ENCODE measurements at places on chromosomes 4 and X.

- DNase-seq = no peak
Measured at GRCh38 chrX:9947131-9947794, 19.9 kb upstream of the CLDN34 start.

GRCh38 chrX:134171661-134172587 lies 65.1 kb upstream of the CCDC160 start:
- DNase-seq = peak; percentile 66

GRCh38 chr4:138910195-138910913 lies 105.2 kb upstream of the NOCT start:
- no peak for DNase-seq

- DNase-seq = no peak
Measured at GRCh38 chr4:13988353-13989305, 361.1 kb upstream of the BOD1L1 start.

DNA sequence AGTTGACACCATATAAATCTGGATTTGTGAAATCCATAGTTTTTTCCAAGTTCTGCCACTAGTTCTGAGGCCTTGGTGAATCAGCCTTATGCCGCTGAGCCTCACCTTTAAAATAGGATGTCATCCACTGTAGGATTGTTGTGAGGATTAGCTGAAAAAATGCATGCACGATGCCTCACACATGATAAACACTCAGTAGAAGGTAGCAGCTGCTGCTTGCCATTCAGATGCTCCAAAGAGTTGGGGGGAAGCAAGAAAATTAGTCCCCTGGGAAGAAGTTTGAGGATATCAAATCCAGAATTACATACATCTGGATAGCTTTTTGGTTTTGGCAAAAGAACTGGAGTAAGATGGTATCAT lies 7.4 kb downstream of the MMAA start:
- DNase-seq = no peak

DNA sequence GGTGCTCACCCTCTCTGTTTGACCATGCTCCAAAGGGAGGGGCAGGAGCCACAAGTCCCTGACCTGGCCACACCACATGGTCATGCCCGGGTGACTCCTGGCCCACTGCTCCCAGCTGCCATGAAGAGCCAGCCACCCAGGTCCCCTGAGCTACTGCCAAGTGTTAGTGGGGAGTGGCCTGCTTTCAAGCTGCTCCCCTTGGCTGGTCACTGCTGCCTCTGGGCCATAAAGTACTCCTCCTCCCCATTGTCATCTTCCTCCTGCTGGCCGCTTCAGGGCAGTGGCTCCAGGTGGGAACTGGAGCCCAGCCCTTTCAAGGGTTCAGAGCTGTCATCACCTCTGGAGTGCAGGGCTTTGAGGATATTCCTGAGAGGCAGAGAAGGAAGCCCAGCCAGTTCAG lies 27.3 kb upstream of the RBBP7 start:
- DNase-seq = no peak

- DNase-seq = no peak
Measured at GRCh38 chr4:173418639-173419038, 19.7 kb upstream of the SCRG1 start.

- no peak for DNase-seq
Measured at GRCh38 chr4:72505314-72505744, 63.7 kb downstream of the ADAMTS3 start.

- no peak for DNase-seq
Measured at GRCh38 chrX:150337536-150337935, 25.6 kb upstream of the MAMLD1 start.

- DNase-seq = no peak
Measured at GRCh38 chr4:93061826-93062225, 758.1 kb downstream of the GRID2 start.

- DNase-seq = no peak
Measured at GRCh38 chr4:52249581-52249980, 198.5 kb downstream of the SPATA18 start.

DNA sequence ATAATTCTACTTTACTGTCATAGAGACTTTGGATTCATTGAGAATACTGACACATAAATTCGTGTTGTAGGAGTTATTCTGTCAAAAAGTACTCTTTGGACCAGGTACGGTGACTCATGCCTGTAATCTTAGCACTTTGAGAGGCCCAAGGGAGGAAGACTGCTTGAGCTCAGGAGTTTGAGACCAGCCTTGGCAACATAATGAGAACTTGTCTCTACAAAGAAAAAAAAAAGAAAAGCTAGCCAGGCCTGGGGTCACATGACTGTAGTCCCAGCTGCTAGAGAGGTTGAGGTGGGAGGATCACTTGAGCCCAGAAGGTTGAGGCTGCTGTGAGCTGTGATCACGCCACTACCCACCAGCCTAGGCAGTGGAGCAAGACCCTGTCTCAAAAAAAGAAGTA lies 54.9 kb downstream of the WDR19 start:
- no peak for DNase-seq

DNA sequence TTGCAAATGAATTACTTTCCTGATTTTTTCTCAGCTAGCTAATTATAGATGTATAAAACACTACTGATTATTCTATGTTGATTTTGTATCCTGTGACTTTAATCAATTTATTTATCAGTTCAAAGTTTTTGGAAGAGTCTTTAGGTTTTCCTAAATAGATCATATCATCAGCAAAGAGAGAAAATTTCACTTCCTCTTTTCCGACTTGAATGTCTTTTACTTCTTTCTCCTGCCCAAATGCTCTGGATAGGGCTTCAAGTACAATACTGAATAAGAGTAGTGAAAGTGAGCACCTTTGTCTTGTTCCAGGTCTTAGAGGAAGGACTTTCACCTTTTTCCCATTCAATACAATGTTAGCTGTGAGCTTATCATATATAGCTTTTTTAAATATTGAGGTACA lies 417.9 kb downstream of the PDGFC start:
- no peak for DNase-seq

DNA sequence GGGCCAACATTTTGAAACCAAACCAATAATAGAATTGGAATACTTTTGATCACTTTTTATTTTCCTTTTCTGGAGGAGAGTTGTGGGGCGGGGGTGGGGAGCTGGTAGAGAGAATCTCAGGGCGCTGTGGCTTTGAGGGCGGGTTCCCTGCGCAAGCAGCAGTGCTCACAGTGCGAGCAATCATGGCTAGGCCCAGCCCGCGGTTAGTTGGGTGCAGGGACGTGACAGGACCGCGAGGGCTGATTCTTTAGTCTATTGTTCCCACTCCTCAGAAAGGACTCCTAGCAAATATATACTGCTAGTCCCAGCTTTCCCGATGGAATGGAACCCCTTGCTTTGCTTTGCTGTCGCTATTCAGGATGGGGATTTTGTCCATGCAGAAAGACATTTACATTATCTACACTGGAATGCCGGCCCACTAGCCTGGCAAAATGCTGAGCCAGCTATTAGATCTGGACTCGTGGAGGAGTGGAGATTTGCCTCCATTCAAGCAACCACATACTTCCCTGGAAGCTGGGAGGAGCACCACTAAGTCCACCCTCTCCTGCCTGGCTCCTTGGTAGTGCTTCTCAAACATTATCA lies 23.9 kb upstream of the APLN start:
- peak; percentile 57 for DNase-seq

- DNase-seq = no peak
Measured at GRCh38 chr4:177907736-177908424, 465.6 kb upstream of the AGA start.
